ENCODE measurements at places on chromosomes 1 and 21.

DNA sequence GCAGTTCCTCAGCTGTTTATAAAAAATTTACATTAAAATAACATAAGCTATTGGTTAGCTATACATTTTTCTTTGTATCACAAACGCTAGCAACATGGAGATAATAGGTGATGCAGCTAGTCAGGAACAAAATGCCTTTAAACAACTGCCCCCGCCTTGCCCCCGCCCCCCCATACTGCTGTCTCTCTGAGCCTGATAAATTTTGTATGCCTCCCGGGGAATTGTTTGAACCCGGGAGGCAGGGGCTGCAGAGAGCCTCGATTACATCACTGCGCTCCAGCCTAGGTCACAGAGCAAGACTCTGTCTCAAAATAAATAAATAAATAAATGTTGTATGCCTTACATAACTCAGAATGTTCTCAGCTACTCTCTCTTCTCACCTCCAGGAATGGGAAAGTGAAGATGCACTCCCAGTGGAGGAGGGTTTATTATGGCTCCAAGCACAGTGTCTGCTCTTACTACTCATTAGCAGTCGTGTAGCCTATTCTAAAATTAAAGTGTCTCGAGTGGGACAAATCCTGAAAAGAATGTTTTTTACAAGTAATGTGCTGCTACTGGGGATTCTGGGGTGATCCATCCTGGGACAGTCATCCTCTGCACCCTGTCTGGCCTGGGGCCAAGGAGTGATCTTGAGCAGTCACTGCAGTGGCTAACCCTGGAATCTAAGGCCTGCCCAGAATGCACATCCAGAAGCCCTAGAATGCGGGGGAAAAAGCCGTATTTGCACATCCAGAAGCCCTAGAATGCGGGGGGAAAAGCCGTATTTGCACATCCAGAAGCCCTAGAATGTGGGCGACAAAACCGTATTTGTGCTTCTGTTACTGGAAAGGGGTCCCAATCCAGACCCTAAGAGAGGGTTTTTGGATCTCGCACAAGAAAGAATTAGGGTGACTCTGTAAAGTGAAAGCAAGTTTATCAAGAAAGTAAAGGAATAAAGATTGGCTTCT is 39.4 kb upstream of the ZNF496 start:
- no peak for DNase-seq

DNA sequence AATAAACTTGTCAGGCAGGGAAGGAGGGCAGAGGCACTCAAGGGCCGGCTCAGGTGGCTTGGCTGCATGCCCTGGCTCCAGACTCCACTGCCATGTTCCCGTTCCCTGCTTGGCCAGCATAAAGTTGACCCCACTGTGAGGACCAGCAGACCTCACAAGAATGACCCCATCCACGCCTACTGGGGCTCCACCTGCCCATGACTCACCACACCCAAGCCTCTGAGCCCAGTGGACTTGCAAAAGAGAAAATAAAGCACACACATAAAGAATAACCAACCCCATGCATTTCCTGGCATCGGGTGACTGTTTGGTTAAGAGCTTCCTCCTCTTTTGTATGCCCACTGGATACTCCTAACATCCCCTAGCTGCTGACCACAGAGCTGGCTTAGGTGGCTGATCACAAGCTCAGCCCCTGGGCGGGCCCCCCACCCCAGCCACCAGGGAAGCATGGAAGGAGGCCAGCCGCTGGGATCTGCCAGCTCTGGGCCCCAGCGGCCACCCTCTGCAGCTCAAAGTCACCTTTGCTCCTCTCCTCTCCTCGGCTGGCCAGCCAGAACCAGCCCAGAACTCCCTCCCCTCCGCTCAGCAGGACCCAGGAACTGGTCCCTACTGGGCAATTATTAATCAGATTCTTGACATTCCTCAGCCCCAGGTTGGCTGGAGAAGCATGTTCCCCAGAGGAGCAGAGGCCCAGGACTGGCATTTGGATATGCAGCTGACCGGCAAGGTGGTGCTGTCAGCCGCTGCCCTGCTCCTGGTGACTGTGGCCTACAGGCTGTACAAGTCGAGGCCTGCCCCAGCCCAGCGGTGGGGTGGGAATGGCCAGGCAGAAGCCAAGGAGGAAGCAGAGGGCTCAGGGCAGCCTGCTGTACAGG is at the start of gene KLHDC7A:
TSS of gene KLHDC7A (plus strand) at position 616 of the 875 bp plus-strand sequence. CDS start at position 668, 52 bp downstream.
- DNase-seq = no peak

DNA sequence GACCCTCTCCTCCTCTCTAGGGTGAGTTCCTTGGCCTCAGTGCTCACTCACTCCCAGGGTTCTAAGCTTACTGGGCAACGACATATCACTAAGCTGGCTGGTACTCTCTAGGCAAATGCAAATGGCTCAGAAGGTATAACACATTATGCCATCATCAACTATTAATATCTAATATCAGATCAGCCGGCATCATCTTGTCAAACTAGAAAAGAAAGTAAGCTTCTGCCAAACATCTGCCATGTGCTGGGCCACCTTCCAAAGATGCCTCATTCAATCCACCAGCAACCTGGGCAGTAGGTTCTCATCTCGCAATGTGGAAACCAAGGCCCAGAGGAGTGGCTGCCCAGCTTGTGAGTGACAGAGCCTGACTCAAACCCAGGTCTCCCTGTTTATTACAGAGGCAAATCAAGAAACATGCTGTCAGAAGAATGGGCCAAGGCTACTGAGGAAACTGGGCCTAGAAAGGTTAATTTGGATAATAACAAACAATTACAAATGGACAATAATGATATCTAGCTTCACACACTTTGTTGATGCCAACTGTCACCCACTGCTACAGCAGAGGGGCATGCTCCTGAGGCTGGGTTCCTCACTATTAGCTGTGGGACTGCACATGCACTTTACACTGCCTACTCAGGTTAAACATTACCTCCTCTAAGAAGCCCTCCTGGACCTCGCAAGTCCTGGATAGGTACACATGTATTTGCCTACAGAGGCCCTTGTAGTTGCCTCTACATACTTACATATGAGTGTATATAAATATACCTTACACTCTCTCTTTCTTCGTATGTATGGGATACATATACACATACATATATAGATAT is 183.3 kb upstream of the JUN start:
- no peak for DNase-seq

DNA sequence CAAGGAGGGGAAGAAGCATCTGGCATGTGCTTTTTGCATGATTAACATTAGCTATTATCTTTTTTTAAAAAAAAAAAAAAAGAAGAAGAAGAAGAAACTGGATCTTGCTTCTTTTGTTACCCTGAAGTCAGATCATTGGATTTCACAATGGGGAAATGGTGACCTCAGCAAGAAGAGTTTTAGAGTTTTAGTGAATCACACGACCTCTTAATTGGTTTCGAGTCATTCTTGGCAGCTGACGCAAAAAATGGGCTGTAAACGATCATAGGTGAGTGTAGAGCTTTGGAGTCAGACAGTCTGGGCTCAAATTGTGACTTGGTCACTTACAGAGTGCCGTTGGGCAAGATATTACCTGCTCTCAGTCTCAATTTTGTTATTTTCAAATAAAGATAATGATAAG is 33.3 kb upstream of the PGBD5 start:
- DNase-seq = no peak

DNA sequence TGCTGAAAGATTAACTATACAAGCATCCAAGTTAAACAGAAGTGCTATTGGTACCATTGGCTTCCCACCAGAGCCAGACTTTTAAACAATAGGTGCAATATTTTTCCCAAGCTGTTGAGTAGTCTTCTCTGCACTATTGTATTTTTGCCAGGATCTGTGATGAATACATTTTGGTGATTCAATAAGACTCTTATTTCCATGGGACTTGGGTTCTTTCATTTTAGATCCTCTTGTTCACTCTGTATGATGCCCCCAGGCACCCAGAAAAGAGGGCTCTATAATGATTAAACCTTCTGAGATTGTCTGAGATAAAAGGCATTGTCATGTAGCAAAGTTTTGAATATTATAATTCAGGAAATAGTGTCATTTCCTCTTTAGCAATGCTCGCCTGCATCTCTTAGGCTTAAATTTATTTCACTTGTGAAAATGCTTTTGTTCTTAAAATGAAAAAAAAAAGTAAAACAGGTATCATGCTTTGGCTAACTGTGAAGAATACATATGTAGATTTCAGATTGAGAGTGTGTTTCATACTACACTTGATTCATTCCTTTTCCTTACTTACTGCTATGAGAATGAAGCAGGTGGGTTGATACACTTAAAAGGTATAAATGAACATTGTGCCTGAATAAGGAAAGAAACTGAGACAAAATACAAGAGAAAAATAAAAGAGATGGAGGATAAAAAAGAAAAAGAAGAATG is 275.0 kb downstream of the HMCN1 start:
- DNase-seq = no peak

DNA sequence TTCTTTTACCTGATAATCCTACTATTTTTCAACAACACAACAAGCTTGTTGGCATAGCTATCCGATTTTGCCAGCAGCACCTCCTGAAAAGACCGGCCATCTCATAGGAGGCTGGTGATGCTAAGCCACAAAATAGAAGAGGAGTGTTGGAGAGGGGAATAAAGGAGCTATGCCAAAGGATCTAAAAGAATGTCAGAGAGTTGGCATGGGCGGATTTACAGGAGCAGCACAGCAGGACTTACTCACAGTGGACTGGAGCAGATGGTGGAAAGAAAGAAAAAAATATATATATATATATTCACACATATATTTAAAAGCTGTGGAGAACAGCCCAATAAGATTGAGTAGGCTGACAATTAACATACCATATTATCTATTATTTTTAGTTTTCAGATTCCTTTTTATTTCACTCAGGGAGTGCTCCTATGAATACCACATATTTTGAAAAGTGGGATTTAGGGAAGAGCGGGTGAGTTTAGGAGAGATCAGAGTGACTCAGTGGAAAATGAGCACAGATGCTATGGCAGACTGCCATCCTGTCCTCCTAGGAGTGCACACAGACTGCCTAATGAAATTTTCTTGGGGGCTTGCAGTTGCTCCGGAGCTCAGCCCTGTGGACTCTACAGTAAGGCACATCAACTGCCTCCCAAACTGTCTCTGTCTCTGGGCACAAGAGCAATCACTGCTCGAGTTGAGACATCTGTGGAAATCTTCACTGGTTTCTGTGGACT is 394.4 kb upstream of the CHRM3 start:
- DNase-seq = no peak

GRCh38 chr1:82625537-82625936 is 824.8 kb downstream of the ADGRL2 start:
- no peak for DNase-seq

DNA sequence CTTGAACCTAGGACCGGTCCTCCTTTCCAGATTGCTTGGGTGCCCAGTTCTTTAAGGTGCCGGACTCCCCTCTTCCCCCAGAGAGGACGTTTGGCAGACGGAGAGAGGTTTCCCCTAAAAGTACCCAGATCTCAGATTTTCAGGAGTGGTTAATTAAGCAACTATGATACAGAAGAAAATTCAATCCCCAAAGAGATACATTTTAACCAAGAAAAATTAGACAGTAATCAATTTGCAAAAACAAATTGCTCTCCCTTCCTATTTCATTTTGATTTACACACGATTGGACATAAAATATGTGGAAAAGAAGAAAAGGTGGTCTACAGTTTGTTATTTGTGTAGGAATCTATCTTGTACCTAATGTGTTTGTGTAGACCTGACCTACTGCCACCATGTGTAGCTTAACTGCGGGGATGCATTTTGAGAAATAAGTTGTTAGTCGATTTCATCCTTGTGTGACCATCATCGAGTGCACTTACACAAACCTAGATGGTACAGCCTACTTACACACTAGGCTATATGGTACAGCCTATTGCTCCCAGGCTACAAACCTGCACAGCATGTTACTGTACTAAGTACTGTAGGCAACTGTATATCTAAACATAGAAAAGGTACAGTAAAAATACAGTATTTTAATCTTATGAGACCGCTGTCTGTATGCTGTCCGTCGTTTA is 755 bp downstream of the RPAP2 start:
- DNase-seq = no peak

- no peak for DNase-seq
Measured at GRCh38 chr1:43883321-43883720, 50.3 kb upstream of the ARTN start.

GRCh38 chr21:15688016-15688415 is 41.8 kb upstream of the USP25 start:
- no peak for DNase-seq

DNA sequence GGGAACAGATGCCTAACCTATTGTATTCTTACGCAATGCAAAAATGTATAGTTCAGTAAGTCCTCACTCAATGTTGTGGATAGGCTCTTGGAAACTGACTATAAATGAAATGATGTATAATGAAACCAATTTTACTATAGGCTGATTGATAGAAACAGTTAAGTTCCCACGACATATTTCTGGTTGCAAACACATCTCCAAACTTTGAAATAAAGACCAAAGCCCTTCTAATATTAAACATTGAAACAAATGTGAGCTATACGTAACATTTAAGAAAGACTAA is 29.1 kb downstream of the MAP3K21 start:
- no peak for DNase-seq

GRCh38 chr1:5571861-5572401 is 420.3 kb downstream of the NPHP4 start:
- no peak for DNase-seq

- DNase-seq = no peak
Measured at GRCh38 chr1:24902471-24902891, 27.6 kb downstream of the RUNX3 start.

- DNase-seq = no peak
Measured at GRCh38 chr21:26918323-26919079, 48.4 kb downstream of the ADAMTS5 start.

DNA sequence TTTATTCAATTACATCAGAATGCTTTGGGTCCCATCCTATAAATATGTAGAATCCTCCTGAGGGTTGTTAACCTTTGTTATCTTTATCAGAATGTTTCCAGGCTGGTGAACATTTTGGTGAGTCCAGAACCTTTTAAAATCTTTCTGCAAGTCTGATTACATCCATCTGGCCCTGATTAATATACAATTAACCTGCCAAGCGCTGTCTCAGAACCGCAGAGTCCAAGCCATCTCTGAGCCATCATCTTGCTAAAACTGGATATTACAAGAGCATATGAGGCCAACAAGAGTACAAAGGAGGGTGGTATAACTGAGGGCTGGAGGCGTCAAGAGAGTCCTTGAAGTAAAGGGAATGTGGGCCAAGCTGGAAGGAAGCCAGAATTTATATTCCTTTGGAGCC is 88.6 kb upstream of the ZC3H11B start:
- DNase-seq = no peak

DNA sequence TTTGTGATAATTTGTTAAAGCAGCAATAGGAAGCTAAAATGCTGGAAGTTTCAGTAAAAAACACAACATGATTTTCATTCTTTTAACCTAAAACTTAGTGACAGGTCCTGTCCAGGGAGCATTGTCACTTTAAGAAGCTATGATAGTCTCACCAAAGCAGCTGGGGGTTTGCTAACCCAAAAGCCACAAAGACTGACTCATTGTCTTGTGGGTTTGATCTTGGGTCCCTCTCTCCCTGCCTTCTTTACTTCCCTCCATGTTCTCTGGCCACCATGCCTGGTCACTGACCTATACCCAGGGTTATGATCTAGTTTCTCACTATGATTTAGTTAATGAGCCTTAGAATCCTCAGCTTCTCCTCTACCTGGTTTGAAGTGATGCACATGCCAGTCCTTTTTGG is 213.5 kb upstream of the PTGFR start:
- no peak for DNase-seq

DNA sequence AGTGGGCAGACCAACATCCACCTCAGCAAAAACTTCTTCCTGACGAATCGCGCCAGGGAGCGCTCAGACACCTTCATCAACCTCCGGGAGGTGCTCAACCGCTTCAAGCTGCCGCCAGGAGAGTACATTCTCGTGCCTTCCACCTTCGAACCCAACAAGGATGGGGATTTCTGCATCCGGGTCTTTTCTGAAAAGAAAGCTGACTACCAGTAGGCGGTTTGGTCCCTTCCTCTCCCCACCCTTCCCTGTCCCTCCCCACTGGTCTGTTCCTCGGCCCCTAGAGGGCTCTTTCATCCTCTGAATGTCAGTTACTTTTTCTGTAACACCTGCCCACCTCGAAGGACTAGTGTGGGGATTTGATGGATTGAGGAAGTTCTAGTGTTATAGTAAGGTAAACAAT is 46.9 kb downstream of the CAPN2 start:
- DNase-seq = no peak

Measured in germinal center (tissue), 1 donor.